ENCODE measurements at places on chromosomes 1 and 21. TPM values are rescaled to one million over a fixed set of nuclear protein-coding genes. Genes with fewer than 3 reads are reported as not detected.

ADAMTSL4 gene
- 0.25 TPM for total RNA-seq

ILDR2 gene
- 0.56 TPM for total RNA-seq

CC2D1B gene
- 54.9 TPM for total RNA-seq

DNA sequence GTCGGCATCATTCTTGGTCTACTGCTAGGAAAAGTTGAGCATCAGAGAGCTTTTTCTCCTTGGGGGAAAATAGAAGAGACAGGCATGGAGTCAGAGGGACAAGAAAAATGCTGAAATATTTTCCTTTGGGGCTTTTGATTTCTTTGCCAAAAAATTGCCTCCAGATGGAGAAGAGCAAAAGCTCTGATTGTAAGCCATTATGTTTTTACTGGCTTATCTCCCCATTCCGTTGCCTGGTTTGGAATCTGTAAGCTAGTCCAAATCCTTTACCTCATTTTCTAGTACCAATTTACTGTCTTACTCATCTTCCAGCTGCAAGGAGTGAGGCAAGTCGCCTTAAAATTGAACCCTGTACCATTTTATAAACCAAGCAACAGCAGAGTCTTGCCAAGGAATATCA, 23.3 kb upstream of the NBL1 start:
- no peak for DNase-seq

DNA sequence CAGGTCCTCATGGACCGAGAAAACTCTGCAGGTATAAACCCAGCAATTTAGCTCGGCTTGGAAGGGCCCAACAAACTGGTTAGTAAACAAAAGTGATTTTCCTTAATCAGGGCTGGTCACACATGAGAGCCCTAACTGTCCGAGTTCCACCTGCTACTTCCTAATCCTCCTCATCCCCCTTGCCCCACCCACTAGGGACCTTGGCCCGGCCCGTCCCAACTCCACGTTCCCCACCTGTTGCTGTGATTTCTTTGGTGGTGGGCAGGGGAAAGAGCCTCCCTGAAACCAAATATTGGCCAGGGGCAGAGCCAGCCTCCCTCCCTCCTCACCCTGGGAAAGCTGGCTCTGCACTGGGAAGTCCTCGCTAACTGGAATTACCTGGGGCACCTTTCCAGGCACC, 304.2 kb upstream of the PROX1 start:
- no peak for DNase-seq

- no peak for DNase-seq
Observed at GRCh38 chr1:193183019-193183627, 3.3 kb downstream of the B3GALT2 start.

DNA sequence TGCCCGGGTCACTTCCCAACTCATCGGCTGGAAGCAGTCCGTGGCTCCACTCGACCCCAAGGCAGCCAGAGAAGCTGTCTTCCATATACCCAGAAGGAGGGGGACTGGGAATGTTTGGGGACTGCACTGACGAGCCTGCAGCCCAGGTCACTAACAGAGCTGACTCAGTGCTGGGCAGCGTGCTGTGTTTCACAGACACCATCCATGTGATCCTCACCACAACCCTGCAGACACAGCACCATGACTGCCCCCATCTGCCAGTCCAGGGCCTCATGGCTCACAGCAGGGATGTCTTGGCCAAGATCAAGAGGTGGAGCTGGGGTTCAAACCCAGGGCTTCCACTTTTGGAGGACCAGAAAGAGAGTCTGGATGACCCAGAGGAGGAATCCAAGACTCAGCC, 67.9 kb downstream of the KLHDC7A start:
- DNase-seq, result peak; percentile 42

GRCh38 chr1:59179673-59180072, 117.2 kb upstream of the FGGY start:
- no peak for DNase-seq

DNA sequence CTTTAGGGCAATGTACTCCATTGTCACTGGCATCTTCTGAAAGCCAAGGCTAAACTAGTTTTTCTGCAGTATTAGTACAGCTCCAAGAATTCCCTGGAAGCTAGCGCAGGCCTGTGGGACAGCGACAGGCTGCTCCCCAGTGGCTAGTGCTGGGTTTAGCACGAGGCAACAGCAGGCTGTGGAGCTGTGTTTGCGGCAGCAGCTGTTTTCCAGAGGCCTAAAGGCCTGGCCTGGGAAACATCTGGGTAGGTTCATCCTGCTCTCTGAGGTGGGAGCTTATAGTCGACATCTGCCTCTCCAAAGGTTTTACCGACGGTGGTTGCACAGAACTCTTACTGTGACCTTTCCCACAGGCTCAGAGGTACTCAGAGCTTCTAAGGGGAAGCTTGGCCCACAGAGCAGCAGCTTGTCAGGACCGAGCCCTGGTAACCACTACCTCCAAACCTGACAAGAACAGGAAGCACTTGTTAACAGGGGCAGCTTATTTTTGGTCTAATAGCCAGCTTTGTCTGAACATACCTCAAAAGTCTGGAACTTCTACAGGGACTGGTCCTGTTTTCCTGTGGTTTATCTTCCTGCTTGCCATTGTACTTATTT, 17.2 kb downstream of the CC2D1B start:
- peak; percentile 68 for DNase-seq

DNA sequence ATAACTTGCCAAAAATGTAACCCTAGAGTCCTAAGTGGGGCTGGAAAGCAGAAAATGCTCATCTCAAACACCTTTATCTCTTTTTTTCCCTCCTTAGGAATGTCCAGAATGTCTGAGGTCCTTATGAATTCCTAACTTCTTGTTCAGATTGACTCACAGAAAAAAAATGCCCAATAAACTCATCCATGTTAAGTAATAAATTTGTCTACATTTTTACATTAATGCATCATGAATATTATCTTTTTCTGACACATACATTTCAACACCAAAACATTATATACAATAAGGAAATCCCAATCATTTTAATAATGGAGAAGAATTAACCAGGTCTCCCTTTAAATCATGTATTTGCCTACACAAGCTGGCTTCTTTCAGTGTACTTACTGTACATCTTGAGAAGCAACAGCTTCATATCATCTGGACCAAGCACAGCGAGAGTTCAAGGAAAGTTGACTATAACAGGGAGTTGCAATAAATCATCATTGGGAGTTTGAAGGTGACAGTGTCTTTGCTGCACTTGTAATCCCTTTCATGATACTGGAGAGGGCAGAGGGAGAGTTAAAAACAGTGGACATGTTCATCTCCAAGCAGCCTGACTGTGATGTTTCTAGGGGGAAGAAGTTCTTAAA, 565.2 kb downstream of the LTN1 start:
- DNase-seq, result no peak

- DNase-seq, result no peak
Observed at GRCh38 chr21:28821276-28822122, 171.2 kb downstream of the LTN1 start.

GRCh38 chr1:9843576-9843945, 19.8 kb upstream of the CLSTN1 start:
- no peak for DNase-seq
